ENCODE measurements at places on chromosomes 1 and 21.

DNA sequence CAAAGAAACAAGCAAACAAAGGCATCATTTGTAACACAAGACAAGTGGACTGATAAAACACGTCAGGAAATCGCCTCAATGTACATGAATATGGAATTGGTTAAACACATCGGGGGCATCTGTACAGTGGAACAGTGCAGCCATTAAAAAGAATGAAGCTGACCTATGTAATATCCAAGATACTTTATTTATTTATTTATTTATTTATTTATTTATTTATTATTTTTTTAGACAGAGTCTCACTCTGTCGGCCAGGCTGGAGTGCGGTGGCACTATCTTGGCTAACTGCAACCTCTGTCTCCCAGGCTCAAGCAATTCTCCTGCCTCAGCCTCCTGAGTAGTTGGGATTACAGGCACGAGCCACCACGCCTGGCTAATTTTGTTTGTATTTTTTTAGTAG lies 75.4 kb upstream of the SLC45A1 start:
- no peak for DNase-seq

GRCh38 chr1:2628191-2628932 lies 4.5 kb downstream of the MMEL1 start:
- no peak for DNase-seq

DNA sequence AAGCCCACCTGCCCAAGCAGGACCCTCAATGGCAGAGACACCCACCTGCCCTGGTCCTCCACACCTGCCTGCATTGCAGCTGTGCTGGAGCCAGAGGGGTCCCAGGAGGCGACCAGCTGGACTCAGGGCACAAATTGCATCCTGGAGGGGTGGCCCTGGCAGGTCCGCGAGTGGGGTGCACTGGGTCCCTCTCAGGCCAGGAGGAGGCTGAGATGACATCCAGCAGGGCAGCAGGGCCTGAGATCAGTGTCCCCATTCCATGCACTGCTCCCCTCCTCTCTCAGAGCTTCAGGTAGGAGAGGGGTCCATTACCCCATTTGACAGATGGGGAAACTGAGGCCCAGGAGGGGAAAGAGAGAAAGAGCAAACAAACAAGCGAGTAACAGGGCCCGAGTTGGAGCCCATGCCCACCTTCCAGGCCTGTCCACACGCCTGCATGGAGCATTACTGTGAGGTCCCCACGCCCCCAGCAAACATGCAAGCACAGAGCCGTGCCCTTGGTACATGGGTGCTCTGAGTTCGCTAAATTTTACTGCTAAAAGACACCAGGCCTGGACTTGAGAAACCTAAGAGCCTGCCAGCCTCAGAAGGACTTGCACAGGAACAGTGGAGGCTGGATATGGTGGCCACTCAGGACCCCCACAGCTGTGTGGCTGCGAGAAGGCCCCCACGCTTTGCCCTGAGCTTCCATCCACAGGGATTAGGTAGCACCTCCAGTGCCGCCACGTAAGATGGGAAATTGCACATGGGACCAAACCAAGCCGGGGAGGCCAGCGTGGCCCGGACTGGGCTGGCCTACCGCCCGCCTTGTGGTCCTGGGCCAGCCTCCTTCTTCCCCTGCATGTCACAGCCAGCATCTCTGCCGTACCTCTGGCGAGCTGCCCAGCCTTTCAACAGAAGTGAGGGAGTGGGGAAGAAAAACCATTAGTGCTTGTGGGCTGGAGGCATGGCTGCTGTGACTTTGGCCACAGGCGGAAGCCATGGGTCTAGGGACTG lies 7.4 kb downstream of the WNT3A start:
- DNase-seq, result no peak

- no peak for DNase-seq
Measured at GRCh38 chr21:18467715-18468114, 64.1 kb upstream of the TMPRSS15 start.

GRCh38 chr1:157466011-157466410 lies 86.3 kb downstream of the FCRL5 start:
- no peak for DNase-seq

- DNase-seq, result no peak
Measured at GRCh38 chr1:85581802-85582686, 1.5 kb downstream of the CCN1 start.

- no peak for DNase-seq
Measured at GRCh38 chr1:93710499-93711453, 29.1 kb upstream of the BCAR3 start.

DNA sequence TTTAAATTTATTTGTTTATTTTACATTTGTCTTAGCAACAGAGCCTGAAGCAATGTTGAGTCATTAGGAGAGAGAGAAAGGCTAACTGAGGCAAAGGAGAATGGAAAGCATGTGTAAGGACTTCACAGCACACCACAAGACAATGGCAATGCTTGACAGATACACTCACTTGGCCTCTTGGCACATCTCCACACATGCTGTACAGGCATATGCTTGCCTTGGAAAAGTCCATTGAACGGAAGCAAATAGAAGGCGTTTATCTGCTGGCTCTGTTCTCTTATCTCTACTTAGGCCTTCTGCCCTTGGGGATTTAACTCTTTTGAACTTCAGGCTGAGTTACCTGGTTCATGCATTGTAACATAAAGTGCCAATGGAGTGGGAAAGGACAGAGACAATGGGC lies 262.2 kb upstream of the POU3F1 start:
- no peak for DNase-seq

GRCh38 chr1:159030877-159031447 lies 21.3 kb downstream of the IFI16 start:
- DNase-seq, result no peak

GRCh38 chr1:6163191-6163972 lies 16.7 kb downstream of the CHD5 start:
- DNase-seq, result no peak

- peak; percentile 55 for DNase-seq
Measured at GRCh38 chr21:43866659-43867331, 1.8 kb downstream of the AGPAT3 start.

- DNase-seq, result no peak
Measured at GRCh38 chr1:24860841-24861240, 69.2 kb downstream of the RUNX3 start.

DNA sequence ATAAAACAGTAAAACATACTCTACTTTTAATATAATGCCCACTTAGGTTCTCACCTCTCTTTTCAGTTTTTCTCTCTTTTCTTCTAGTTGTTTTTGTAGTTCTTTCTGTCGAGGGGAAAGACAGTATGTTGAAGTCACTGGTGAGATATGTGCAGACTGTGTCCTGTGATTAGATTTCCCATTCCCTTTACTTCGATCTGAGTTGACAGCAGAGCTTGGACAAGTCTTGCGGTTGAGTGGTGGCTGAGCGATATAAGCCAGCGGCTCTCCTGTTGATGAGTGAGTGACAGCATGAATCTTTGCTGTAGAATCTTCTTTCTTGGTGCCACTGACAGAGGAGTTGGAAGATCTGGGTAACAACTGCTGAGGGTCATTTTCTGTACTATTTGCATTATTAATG lies 6.0 kb downstream of the CCDC181 start:
- no peak for DNase-seq

DNA sequence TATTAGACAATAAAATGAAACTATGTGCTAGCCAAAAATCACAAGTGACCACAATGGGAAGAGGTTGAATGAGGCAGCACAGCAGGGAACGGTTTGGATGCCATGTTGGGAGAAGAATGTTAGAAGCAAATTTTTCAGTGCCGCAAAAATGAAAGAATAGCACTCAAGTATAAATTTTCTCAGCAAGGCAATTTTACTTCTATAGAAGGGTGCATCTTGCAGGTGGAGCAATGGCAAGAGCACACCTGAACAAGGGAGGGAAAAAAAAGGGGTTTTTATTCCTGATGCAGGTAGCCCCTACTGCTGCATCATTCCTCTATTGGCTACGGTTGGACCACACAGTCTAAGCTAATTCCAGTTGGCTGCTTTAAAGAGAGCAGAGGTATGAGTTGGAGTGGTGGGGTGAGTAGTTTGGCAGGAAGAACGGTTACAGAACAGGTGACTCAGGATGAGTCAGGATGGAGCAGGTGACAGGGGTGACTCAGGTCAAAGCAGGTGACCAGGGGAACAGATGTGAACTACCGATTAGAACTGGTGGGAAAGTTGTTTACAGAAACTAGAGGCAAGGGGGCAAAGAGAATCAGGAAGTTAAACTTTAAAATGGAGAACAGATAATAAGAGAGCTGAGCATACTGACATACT lies 301.1 kb upstream of the NRIP1 start:
- DNase-seq, result no peak

DNA sequence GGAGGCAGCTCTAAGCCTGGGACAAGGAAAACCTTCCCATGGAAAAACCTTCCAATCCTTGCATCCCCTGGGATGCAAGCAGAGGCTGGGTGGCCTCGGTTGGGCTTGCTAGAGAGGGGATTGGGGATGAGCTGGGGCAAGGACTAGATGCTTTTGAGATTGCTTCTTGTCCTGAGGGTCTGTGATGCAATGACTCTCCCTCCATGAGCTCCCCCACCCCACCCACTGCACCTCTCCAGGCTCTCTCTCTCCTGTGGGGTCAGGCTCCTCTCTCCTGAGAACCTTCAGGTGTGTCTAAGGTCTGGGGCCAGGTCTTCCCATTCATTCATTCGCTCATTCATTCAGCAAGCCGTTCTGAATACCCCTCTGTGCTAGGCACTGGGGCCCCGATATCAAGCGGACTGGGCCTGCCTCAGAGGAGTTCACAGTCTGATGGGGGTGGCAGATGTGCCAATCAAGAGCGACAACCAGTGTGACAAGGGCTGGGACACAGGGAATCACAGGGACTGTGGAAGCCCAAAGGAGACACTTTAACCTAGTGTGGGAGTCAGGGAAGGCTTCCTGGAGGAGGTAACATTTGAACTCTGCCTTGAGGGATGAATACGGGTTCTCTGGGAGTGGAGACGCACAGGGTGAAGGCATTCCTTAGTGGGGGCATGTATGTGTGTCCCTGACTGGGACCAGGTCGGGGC lies 6.5 kb downstream of the LDLRAD1 start:
- DNase-seq, result no peak

DNA sequence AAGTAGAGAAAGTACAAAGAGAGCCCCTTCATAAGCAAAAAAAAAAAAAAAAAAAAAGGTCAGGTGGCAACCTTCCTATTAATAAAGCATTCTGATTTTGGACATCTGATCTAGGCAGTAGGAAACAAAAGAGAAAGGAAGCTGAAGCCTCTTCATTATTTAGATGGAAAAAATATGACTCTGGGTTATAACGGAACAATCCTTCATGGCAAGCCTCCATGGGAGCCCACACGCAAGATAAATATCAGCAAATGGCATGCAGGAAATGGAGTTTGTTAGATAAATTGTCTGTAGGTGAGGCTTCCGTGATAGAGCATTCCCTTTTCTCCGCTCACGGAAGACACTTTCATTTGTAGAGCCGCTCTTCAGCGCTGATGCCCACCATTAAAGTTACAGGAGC lies 381.0 kb downstream of the TTLL7 start:
- no peak for DNase-seq

DNA sequence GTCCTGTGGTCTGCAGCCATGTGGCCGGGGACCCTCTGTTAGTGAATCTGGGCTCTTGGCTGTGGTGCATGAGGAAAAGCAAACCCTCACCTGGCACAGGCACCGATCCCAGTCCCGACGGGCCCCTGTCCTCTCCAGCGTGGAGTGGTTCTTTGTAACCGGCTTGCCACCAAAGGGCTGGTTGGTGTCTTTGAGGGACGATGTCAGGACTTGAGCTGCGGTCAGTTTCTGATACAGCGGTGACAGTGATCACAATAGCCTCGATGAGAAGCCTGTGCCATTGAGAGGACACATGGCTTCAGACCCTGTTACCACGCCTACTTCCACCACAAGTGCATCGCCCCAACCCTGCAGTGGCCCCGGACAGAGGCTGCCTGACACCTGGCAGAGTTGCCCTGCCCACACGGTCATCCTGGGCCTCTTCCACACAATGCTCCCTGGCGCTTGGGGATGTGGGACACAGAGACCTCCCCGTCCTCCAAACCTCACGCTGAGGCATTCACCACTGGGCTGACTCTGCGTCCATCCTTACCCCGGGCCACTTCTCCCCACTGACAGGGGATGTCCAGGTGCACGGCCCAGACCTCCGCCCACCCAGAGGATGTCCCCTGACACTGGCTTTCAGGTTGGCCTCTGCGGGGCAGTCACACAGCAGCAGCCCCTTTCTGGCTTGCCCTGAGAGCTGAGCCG lies 18.8 kb upstream of the ACTRT2 start:
- no peak for DNase-seq

- no peak for DNase-seq
Measured at GRCh38 chr1:94929351-94930217, 2.7 kb upstream of the CNN3 start.

DNA sequence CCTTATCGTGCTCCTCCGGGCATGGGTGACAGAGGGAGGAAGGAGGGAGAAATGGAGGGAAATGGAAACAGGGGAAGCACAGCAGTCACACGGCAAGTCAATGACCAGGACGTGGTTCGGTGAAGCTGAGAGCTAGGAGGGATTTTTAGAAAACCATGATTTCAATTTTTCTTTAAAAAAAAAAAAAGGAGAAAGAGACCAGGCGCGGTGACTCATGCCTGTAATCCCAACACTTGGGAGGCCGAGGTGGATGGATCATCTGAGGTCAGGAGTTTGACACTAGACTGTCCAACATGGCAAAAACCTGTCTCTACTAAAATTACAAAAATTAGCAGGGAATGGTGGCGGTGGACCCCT lies 776 bp upstream of the TNFRSF9 start:
- no peak for DNase-seq

- DNase-seq, result no peak
Measured at GRCh38 chr1:61887076-61887867, 145.0 kb downstream of the PATJ start.

- DNase-seq, result no peak
Measured at GRCh38 chr1:54302951-54303843, 103.0 kb downstream of the SSBP3 start.

- DNase-seq, result no peak
Measured at GRCh38 chr1:173377266-173377665, 99.9 kb upstream of the PRDX6 start.

DNA sequence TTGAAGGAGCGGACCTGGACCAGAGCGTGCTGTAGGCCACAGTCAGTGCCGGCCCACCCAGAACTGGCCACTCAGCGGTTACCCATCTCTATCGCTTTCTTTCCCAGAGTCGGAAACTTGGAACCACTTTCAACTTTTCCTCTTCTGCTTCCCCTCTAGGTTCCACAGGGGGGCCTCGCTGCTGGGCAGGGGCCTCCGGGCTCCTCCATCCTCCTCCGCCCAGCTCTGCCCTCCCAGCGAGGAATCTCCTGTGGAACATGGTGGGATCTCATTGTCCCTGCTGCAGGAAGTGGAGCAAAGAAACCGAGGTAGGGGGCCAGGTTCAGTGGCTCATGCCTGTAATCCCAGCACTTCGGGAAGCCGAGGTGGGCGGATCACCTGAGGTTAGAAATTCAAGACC lies 139.2 kb downstream of the ETS2 start:
- DNase-seq, result no peak

DNA sequence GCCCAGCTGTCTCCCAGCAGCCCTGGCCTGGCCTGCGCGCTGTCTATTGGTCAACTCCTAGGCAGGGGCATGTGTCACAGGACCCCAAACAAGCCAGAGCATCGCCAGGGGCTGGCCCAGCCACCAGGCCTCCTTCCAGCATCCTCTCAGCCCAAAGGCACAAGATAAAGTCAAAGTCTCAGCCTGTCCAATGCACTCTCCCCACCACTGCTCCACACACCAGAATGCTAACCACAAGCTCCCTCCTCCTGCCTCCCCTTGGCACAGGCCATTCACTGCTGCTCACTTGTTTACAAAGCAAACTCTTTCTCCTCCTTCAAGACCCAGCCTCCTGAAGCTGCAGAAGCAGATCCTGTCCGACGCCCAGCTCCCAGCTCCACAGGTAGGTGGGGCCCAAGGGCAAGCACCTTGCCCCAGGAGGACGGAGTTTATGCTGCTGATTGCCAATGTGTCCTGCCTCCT lies 133.4 kb downstream of the DMRTB1 start:
- DNase-seq, result no peak
